ENCODE measurements at places on chromosomes 11 and 22. TPM values are rescaled to one million over a fixed set of nuclear protein-coding genes. Genes with fewer than 3 reads are reported as not detected.

- peak; percentile 75 for DNase-seq
Observed at GRCh38 chr22:37643225-37643847, 3.9 kb downstream of the SH3BP1 start.

- DNase-seq: no peak
Observed at GRCh38 chr11:106733635-106734034, 284.6 kb downstream of the GUCY1A2 start.

GRCh38 chr11:19777377-19778102 lies 64.9 kb downstream of the NAV2 start:
- DNase-seq: no peak

The APOA4 gene
- not detected for polyA plus RNA-seq

GRCh38 chr22:21684492-21685163 lies 18.8 kb downstream of the PPIL2 start:
- no peak for DNase-seq

Data from CD4-positive, alpha-beta memory T cell (primary cell).